Hair follicle dermal papilla cell (primary cell): ENCODE measurements at places on chromosomes 7 and 10. TPM values are rescaled to one million over a fixed set of nuclear protein-coding genes. Genes with fewer than 3 reads are reported as not detected.

AOAH gene
- not detected in 2 replicates for total RNA-seq

CTAGE4 gene
- total RNA-seq = 0.49 and 1.9 TPM in 2 replicates

TACC2 gene
- total RNA-seq = 7.0 and 9.7 TPM in 2 replicates

C7orf57 gene
- 0.24 TPM in 1 of 2 replicates, not detected in the other for total RNA-seq

SLC18A3 gene
- not detected in 2 replicates for total RNA-seq

PTPRE gene
- 16.3 and 16.9 TPM in 2 replicates for total RNA-seq

IQUB gene
- 0.61 and 0.65 TPM in 2 replicates for total RNA-seq

ARL3 gene
- 5.0 TPM in 2 replicates for total RNA-seq

OR2A5 gene
- not detected in 2 replicates for total RNA-seq

NME8 gene
- total RNA-seq = not detected in 2 replicates

EEPD1 gene
- total RNA-seq = 7.9 and 10.2 TPM in 2 replicates
